Stimulated activated CD4-positive, alpha-beta T cell treated with anti-CD3 and anti-CD28 coated beads, Interleukin-4, amount 100 ng/mL, for 1 hour (primary cell): ENCODE measurements at places on chromosomes 3 and 15.

DNA sequence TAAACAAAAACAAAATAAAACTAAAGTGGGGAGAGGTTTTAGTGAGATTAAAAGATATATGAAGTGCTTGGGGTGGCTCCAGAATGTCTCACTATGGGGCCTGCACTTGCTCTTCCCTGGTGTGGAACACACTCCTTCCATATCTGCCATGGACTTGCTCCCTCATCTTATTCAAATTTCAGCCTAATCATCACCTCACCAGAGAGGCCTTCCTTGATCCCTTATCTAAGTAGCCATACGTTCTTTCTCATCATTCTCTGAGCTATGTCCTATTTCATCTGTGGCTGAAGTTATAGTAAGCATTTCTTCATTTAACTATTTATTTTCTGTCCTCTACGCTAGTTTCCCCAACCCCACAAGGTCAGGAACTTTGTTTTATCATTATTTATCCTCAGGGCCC, 511.7 kb downstream of the NTRK3 start:
- no peak for DNase-seq

DNA sequence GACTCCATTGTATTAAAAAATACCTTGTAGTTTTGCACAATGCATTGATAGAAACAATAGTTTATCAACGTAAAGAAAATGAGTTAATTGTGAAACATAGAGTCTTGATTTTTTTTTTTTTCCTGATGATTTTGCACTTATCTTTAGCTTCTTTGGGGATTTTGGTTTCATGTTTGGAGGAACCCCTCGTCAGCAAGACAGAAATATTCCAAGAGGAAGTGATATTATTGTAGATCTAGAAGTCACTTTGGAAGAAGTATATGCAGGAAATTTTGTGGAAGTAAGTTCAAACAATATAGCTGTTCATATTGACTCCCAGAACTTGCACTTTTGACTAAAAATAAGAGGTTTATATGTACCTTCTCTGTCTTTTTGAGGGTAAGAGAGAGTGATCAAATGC, 7.0 kb downstream of the DNAJB11 start:
- DNase-seq, result no peak

DNA sequence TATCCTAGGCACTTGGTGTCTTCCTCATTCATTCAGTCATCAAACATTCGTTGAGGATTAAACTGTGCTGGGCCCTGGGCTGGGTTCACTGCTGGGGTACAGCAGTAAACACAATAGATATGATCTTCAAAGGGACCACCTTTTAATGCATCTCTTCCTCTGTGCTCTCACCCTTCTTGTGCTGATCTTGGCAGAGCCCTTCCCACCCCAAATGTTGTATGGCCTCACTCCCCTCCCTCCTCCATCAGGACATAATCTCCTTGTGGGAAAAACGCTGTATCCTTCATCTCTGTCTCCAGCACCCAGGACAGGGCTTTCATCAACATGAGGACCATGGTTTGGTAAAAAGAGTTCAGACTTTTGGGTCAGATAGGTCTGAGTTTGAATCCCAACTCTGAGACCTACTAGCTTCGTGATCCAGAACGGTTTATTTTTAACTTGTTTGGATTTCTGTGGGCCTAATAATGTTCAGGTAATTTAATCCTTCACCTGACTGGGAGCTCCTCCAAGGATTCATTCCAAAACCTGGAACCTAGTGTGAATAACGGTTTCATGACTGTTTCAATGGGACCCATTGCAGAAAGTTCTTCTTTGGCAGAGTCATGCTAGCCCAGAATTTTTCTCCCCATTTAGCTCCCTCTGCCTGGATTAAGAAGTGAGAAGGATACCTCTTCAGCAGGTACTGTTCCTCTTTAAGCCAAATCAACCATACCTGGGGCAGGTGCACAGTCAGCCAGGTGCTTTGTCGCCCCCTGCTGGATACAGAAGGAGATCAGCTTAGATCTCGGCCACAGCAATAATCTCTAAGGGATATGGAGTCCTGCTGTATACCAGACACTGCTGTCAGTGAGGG, 5.2 kb upstream of the WNT7A start:
- peak; percentile 62 for DNase-seq

GRCh38 chr15:101194546-101195125, 57.2 kb downstream of the CHSY1 start:
- no peak for DNase-seq

DNA sequence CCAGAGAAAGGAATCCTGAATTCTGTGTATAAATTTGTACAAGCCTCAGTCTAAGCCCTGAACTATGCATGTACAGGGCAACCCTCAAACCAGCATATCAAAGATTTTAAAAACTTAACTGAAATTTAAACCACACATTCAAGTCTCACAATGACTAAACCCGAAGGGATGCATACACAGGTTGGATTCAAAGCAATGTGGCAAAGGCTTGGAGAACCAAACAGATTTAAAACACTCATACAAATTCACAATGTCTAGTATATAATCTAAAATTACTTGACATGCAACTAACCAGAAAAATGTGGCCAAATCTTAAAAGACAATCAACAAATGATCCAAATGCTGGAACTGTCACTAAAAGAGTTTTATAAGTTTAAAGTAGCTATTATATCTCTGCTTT, 36.4 kb downstream of the CEP152 start:
- no peak for DNase-seq

DNA sequence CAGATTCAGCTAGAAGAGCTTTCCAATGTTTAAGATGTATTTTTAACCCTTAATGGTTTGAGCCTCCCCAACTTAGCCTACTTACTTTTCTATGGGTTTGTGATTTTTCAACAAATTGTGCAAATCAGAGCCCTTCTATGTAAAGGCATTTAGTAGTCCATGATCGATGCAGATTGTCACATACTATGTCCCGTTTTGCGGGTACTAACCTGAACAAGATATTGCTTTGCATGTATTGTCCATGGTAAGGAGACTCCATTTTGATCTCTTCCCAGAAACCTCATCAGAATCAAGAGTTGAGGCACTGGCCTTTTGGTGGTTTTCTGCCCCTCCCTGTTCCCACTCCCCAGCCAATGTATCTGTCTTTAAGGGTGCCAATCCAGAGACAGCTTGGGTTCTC, 60.8 kb downstream of the ETV5 start:
- DNase-seq, result no peak

GRCh38 chr3:30281526-30281925, 324.9 kb upstream of the TGFBR2 start:
- no peak for DNase-seq

GRCh38 chr15:39102431-39102830, 478.4 kb upstream of the THBS1 start:
- no peak for DNase-seq

- no peak for DNase-seq
Observed at GRCh38 chr3:42652251-42652610, 1.3 kb upstream of the ZBTB47 start.

GRCh38 chr3:179098388-179099077, 26.9 kb upstream of the ZMAT3 start:
- DNase-seq, result no peak

- DNase-seq, result no peak
Observed at GRCh38 chr15:63823253-63823844, 10.4 kb downstream of the HERC1 start.

- DNase-seq, result no peak
Observed at GRCh38 chr3:51401735-51402134, 10.7 kb downstream of the RBM15B start.

DNA sequence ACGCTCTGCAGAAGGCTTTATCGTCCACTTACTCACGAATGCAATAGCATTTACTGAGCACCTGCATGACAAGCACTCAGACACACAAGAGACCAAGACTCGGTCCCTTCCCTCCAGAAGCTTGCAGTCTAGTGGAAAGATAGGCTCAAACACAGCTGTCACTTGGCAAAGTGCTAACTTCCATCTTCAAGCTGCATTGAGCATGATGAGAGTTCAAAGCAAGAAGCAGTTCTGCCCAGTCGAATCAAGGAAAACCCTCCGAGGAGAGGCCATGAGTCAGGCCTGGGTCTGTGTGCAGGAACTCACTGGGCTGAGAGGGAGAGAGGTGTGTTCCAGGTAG, 51.5 kb downstream of the C3orf20 start:
- no peak for DNase-seq

GRCh38 chr3:159787178-159787574, 201.5 kb upstream of the IL12A start:
- no peak for DNase-seq

DNA sequence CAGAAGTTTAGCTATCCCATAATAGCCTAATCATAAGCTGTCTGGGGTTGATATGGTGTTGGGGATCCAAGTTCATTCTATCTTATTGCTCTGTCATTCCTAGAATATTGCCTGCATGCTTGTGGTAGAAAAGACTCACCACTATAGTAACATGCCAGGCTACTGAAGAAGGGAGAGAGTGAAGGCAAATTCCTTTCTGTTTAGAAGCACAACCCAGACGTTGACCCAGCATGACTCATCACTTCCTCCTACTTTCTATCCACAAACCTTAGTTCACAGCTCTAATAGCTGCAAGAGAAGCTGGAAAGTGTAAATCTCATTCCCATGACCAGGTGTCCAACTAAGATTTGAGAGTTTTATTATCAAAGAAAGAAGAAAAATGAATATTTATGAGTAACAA, 57.8 kb upstream of the NMD3 start:
- no peak for DNase-seq

- DNase-seq, result no peak
Observed at GRCh38 chr3:151946606-151947005, 73.2 kb downstream of the SUCNR1 start.

DNA sequence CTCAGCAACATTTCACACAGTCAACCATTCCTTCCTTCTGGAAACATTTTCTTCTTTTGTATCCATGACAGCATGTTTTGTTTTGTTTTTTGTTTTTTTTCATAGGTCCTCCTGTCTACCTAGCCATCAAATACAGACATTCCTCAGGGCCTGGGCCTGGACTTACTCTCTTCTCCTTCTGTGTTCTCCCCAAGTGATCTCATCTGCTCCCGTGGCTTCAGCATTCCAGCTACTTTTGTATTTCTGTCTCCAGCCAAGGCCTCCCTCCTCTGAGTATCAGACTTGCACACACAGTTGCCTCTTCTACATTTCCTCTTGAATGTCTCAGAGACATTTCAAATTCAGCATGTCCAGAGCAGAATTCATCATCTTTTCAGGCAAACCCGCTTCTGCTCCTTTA, 82.4 kb downstream of the HCN4 start:
- DNase-seq, result no peak

DNA sequence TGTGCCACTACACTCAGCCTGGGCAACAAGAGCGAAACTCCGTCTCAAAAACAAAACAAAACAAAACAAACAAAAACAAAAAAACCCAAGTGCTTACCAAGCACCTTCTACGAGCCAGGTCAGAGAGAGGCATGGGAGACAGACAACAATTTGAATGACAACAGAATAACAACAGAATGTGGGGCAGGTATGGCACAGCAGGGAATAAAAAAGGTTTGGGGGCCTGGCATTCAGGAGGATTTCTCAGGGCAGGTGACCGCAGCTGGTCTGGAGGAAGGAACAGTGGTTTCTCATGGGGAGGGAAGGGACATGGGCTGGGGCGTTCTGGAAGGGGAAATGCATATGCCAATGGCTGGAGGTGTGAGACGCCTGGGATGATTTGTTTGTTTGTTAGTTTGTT, 22.5 kb upstream of the PARL start:
- DNase-seq, result no peak

GRCh38 chr3:194084284-194084683, 51.7 kb upstream of the HES1 start:
- no peak for DNase-seq

GRCh38 chr3:14847613-14848541, 29.1 kb downstream of the FGD5 start:
- DNase-seq, result no peak

DNA sequence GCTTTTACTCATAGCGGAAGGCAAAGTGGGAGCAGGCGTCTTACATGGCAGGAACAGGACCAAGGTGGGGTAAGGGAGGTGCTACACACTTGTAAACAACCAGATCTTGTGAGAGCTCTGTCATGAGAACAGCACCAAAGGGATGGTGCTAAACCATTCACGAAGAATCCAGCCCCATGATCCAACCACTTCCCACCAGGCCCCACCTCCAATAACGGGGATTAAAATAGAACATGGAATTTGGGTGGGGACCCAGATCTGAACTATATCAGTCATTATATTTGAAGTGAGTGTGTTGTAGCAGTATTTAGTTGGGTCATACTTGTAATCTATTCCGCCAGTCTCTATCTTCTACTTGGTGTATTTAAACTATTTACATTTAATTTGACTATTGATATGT, 190.9 kb downstream of the RPLP1 start:
- no peak for DNase-seq

DNA sequence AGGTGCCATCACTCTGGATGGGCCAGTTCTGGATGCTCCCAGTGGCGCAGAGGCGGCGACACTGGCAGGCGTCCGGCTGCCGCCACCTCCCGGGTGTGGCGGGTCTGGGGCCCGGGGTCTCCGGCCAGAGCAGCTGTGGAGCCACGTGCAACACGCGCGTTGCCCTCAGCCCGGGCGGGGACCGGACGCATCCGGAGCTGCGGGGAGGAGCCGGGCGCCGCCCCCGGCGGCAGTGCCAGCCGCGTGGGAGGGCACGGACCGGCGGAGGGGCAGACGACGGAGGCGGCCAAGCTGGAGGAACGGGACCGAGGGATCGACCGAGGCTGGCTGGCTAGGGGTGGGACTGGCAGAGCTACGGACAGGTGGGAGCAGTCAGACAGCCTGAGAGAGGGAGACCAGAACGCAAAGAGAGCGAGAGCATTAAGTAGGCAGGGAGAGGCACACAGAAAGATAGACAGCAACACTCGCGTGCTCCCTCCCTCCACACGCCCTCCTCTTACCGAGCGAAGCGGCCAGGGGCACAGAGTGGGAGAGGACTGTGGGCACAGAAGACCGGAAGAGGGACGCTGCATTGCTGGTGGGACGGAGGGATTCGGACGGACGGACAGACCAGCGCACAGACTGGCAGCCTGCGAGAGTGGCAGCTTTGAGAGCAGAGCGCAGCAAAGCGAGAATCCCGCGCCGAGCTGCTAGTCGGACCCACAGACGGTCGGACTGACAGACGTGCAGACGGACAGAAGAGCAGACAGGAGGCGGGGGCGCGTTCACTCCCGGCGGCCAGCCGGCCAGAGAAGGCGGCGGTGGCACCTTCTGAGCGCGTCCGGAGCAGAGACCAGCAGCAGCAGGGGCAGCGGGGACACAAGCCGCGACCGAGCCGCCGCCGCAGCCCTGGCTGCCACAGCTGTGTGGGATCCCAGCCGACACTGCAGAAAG, at the start of gene ARPP21:
ARPP21 (plus strand) TSS at position 272 of the 933 bp plus-strand sequence. CDS start 42,227 bp downstream, outside the sequence.
- DNase-seq, result no peak

GRCh38 chr3:79019137-79019923, 748.5 kb downstream of the ROBO1 start:
- DNase-seq, result peak; percentile 1
